SW 1271 (cell line): ENCODE measurements at places on chromosomes 3 and 15.

- no peak for DNase-seq
Measured at GRCh38 chr15:92524161-92524560, 130.5 kb downstream of the ST8SIA2 start.

- DNase-seq, result no peak
Measured at GRCh38 chr15:86021281-86022264, 58.1 kb upstream of the AGBL1 start.

GRCh38 chr15:78944669-78945407, at the start of gene CTSH:
CTSH (minus strand) TSS chr15:78945046; CDS start chr15:78944981, 65 bp downstream.
- DNase-seq, result peak; percentile 53

DNA sequence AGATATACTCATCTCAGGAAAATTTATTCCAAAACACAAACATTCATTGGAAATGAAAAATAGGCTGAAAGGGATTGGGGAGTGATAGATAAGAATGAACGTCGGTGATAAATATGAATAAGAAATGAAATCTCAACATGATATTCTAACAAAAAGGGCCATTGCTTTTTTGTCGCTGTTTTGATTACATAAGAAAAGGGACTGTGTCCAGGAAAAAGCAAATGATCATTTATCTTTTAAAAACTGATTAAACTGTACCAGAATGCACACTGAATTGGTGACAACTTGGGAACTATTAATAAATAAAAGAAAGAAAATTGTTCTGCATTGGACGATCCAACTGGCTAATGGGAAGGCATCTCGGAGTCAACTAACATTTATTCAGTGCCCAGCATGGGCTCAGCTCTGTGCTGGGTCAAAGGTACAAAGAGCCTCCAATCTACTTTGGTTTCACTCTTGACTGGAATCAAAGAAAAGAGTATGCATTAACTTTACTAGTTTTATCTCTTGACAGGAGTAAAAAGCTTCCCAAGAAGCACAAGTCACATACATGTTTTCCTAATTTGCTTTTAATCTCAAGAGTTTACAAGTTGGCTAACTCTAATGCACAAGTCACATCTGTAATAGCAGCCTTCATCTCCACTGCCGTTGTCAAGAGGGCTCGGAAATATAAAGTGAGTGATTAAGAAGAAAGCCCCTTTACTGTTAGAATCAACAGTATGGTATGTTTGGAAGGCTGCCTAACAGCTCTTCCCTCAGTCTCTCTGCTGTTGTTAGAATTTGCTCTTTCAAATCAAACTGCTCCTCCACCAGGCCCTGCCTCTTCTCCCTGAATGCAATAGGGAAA, 280.0 kb downstream of the IGSF11 start:
- DNase-seq, result no peak
